GM12891 (cell line): ENCODE measurements at places on chromosomes 7 and 10.
A peak's percentile ranks its signal among the peaks of the same experiment; 100 is the strongest.

- DNase-seq: no peak
Measured at GRCh38 chr10:125407000-125407502, 246.7 kb upstream of the CTBP2 start.

DNA sequence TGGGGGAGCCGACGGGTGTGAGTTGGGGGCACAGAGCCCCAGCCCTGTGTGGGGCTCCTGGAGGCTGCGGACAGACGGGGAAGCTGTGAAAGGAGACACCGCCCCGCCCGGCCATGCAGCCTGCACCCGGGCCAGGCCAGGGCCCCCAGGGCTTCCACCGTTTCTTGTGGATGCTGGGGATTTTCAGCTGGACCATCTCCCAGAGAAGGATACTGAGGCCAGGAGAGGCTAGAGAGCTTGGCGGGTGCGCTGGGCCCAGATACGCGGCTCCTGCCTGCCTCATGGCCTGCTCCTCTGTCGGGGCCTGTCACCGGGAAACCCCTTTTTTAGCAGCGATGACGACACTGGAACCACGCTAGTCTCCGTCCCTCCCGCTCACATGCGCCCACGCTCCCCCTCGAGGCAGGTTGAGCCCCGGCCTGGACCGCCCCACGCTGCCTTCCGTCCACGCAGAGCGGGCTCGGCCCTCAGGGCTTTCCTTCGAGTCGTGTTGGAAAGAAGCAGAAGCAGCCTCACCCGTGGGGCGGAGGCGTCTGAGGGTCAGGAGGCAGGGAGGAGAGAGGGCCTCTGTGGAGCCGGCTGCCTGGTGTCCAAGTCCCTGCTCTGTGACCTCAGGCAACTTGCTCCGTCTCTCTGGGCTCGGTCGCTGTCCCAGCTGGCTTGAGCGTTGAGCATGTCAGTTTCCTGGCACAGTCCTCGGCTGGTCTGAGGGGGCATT, 11.7 kb downstream of the TMEM184A start:
- DNase-seq: no peak

GRCh38 chr10:131492211-131492857, 180.8 kb upstream of the TCERG1L start:
- DNase-seq: no peak

DNA sequence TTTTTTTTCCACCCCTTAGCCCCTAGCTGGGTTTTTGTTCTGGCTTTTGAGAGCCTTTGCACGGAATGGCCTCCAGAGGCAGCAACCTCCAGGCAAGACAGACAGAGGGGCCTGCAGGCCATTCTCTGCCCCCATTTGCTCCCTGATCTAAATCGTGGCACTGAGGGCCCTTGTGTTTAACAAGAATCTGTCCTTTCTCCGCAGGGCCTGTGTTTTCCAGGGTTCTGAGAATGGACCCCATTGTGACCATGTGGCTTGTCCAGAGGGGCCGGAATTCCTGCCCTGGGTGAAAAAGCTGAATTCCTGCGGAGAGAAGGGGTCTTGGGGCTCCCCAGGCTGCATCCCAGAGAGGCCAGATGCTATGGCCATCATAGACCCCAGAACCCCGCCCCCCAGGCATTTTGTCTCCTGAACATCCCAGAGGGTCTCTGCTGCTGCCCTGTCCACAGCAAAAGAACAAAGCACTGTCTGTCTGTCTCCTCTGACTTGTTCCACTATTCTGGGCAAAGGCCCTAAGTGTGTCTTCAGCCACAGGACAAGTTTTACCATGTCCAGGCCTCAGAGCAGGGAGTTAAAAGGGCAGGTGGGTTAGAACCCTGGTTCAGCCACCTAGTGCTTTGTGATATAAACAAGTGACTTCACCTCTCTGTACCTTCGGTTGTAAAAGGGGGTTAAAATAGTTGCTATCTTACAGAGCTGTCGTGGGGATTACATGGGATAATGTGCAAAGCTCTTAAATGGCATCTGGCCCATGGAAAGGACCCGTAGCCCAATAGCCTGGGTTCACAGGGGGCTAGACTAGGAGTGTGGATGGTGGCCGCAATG, 155.6 kb downstream of the SH3PXD2A start:
- no peak for DNase-seq

GRCh38 chr10:21496343-21497176, 28.9 kb downstream of the SKIDA1 start:
- DNase-seq: no peak

DNA sequence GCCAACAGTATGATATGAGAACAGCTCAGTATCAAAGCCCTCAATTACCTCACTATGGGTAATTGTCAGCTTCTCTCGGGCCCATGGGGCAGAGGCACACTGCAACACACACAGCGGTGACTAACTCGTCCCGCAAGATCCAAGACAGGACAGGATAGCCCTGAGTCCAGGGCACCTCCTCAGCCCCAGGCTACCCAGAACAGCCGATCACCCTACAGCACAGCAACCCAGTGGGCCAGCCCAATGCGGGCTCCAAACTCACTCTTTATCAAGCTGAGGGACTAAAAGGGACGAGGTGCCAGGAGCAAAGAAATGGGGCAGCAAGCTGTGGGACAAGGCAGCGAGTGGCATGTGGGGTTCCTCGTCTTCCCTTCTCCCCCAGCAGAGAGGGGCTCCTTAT, 765.1 kb downstream of the GRID1 start:
- DNase-seq: no peak

DNA sequence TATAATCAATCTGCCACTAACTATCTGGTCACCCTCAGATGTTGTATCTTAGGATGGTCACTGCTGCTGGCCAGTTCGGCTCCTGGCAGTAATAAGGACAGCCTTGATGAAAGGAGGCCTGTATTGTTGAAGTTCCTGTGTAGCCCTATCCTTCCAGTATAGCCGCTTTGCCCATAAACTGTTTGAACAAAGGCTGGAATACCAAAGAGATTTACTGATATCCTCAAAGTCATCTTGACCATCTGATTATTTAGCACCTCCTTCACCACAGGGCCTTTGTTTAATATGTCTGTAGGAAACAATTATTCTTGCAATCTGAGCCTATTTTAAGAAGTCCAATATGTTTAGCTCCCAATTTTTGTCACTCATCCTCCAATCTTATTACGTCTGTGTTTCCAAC, 77.7 kb downstream of the HYCC1 start:
- no peak for DNase-seq

DNA sequence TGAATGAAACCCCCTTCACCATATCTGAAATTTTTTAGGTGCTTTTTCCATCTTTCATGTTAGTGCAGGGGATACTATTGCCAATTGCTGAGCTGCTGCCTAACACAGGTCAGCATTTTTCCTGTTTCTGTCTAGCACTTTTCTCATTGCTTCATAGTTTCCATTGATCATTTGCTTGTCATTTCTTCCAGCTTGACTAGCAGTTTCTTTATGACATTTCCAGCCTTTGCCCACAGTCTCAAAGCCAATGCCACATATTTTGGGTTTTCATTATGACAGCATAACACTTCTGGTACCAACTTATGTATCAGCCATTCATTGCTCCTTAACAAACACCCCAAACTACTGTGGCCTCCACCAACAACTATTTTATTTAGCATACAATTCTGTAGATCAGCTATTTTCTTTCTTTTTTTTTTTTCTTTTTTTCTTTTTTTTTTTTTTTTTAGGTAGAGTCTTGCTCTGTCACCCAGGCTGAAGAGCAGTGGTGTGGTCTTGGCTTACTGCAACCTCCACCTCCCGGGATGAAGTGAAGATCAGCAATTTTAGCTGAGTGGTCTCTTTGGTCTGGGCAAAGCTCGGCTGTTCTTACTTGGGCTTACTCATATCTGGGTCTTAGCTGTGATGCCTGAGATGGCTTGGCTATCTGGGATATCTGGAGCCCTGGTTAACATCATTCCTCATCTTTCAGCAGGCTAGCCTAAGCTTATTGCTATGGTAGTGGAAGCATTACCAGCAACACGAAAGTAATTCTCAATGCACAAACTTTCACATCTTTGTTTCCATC, 102.3 kb downstream of the EPC1 start:
- no peak for DNase-seq

GRCh38 chr7:112283382-112283910, 77.0 kb downstream of the ZNF277 start:
- DNase-seq: no peak

DNA sequence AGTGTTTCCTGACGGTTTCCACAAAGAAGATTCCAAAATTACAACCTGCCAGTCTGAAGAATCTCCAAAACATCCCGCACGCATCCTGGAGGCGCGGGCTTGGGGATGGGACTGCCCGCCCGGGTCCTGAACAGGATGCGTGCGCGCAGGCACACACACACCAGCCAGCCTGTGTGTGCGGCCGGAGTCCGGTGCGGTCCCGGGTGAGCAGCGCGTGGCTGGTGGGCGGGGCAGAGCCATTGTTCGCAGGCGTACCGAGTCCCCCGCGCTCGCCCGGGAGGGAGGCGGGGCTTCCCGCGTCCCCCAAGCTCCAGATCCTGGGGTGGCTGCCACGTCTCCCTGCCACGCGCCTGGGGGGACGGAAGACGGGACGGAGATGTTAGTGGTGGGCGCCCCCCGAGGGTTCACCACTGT, 675 bp upstream of the SCD start:
- DNase-seq: peak; percentile 75

DNA sequence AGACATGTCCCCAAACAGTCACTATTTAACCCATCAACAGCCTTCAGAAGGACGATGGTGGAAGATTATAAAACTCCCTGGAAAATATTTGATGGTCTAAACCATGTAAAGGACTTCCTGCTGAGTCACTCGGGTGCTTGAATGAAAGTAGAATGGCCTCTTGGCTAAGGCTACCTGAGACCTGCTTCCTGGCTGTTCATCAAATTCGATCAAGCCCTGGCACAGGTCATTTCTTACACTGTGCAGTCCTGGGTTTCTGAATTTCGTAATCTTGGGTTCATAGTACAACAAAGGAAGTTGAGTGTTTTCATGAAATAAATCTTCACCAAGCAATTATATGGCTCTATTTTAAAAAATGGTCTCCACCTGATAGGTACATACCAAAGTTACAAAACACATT, 260.3 kb upstream of the RNF32 start:
- no peak for DNase-seq

DNA sequence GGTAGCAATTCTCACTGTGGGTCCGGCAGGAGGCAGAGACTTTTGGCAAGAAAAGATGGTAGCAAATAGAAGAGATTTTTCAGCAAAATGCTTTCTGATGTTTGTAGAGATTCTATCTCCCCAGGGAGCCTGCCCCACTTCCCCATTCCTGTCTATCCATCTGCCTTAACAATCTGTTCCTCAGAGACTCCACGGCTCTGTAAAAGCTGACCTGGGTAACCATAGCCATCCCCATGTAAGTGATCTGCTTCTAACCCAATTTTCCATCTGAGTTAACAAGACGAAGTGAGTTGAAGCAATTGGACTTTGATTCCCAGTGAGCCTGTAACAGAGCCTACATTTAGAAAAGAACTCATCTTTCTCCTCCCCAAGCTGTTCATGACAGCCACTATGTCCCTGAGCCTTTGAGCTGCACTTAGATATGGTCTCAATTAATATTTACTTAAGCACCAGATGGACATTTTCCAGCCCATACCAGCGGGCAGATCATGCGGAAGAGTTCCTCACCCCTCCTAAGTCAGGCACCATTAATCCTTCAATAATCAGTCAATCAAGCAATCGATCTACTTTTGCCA, 896.1 kb downstream of the CCSER2 start:
- DNase-seq: no peak

DNA sequence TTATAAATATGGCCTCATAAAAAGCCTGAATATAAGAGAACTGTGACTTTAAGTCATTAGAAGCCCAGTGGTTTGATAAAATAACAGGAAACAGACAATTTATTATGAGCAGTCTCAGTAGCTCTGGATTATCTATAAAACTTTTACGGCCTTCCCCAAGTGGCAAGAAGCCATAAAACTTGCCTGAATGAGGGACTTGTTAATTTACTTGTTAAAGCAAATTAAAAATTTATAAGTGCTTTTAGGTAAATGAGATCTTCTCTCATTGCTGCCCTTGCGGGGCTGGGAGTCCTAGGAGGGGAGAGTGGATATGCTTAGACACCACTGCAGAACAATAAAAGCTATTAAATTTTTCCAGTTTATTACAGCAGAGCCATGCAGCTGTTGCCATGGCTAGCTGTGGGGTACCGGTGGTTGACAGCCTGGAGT, 499.9 kb downstream of the AUTS2 start:
- DNase-seq: no peak

DNA sequence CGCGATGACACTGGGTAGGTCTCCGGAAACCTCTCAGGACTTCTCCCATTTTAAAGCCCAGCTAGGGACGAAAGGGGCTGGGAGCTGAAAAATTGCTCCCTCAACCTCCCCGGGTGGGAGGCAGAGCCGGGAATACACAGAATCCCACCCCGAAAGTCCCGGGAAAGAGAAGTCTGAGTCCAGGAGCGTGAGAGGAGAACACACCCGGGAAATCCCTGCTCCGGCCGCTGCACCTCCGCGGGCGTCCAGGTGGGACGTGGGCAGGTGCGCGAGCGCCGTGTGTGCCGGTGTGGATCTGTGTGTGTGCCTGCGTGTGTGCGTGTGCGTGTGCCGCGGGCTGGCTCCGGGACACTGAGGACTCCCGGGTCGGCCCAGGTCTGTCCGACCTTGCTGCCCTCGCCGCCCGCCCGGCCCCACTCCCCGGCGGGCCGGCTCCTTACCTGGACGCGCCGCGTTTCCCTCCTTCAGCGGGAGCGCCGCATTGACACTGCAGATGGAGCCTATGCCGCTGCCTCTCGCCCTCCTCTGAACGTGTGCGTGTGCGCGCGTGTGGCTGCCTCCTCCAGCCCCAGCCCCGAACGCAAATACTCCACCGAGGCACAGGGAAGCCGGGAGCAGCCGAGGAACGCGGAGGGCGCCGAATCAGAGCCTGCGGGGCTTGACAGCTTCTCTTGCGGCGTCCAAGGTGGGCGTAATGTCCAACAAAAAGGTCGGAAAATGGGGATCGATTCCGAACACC, at the start of gene PLXNA4:
Gene PLXNA4 (minus strand): TSS at position 489 of the 739 bp plus-strand sequence. CDS start 67,777 bp downstream, outside the sequence.
- no peak for DNase-seq

GRCh38 chr7:30162133-30162532, 27.3 kb downstream of the MTURN start:
- no peak for DNase-seq

DNA sequence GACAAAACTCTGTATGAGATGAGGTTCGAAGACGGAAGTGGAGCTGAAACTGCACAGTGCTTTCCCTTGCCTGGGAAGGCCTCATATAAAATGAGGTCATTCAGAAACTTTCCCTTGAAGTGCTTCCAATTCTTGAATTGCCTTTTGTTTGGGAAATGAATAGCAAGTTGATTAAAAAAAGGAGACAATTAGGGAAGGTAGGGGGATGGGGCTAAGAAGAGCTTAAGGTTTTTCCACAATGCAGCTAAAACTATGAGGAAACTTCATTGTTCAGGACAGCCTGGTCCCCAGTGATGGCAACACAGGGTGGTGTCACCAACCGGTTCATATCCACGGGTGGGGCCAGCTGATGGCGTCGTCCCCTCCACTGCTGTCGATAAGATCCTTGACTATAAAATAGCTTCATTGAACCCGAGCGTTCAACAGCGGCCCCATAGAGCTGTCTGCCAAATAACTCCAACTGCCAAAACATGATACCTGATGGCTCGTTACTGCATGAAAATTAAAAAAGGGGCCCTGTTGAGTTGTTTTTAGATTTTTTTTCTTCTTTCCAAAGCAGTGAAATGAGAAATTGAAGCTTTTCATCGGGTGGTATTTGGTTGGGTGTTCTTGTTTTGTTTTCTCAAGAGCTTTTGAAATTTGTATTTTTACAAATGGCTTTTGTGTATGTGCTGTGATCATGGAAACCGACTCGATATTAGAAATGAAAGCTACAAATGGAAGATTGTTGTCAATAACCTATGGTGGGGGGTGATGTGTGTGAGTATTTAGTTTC, 2.8 kb upstream of the CELF2 start:
- no peak for DNase-seq
